ENCODE measurements at places on chromosomes 5 and 9.

DNA sequence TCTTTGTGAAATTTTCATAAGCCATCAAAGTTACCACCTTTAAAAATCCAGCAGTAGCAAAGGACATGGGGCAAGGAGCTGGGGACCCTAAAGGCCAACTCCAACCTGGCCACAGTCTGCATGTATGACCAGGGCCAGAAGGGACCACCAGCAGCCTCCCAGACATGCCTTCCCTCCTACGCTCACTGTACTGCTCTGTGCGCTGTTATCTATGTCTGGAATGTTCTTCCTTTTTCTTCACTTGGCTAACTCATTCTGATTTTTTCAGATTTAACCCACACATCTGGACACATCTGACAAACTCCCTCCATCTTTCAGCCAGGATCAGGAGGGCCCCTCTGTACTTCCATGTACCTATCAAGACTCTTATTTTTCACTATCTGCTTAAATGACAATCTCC is 47.6 kb upstream of the TRAF1 start:
- no peak for DNase-seq

GRCh38 chr9:115425601-115426000 is 307.6 kb upstream of the TNC start:
- no peak for DNase-seq

DNA sequence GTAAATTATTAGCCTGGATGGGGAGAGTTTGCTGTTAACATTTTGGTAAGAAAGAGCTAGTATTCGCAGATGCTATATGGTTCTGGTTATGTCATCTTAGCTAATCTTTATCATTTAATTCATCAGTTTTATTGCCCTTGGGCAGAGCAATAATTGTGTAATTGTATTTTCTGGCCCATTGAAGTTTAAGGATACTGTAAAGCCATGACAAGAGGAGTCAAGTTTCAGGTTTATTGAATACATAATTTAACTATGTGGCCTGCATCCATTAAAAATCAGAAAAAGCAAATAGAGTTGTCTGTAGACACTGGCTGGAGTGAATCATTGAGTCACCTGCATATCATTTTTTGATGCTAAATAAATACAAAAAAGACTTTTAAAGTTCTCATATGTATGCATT is 255.8 kb downstream of the PRELID2 start:
- DNase-seq, result no peak

DNA sequence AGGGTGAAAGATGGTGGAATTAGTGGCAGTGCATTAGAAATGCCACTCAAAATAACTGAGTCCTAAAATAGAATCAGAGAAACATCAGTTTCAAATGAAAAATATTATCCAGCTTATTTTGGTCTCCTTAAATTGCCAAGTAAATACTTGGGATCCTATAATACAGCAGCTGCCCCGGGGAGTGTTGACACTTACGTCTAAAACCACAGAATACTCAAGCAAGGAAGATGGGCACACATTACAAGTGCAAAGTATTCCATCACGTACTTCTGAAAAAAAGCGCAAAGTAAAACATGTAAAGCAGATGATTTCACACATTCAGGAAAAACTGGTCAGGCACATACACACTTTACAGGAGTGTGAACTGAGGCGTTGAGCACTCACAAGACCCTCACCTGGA is 2.4 kb upstream of the ARHGEF37 start:
- no peak for DNase-seq
